ENCODE measurements at places on chromosomes 12 and 14. TPM values are rescaled to one million over a fixed set of nuclear protein-coding genes. Genes with fewer than 3 reads are reported as not detected.

GOLGA5 gene
- total RNA-seq, result 18.9 TPM

CCNB1IP1 gene
- total RNA-seq, result 41.0 TPM

REC8 gene
- 2.4 TPM for total RNA-seq

SDS gene
- not detected for total RNA-seq

GALNT8 gene
- total RNA-seq, result 2.7 TPM

GLT1D1 gene
- 0.68 TPM for total RNA-seq

TMEM233 gene
- 0.22 TPM for total RNA-seq

C14orf39 gene
- not detected for total RNA-seq

RIMBP2 gene
- not detected for total RNA-seq

TAS2R30 gene
- 0.27 TPM for total RNA-seq

RTL1 gene
- not detected for total RNA-seq

PLEKHH1 gene
- total RNA-seq, result 7.3 TPM

CLMN gene
- total RNA-seq, result 7.6 TPM

POTEM gene
- not detected for total RNA-seq

SETD3 gene
- 97.2 TPM for total RNA-seq

THTPA gene
- total RNA-seq, result 16.0 TPM

CCDC197 gene
- 0.84 TPM for total RNA-seq

TMEM121 gene
- 3.4 TPM for total RNA-seq

TMEM52B gene
- not detected for total RNA-seq

AVPR1A gene
- 2.1 TPM for total RNA-seq

TMTC1 gene
- total RNA-seq, result 33.8 TPM

Data from Right ventricle myocardium inferior (tissue), 1 donor.